ENCODE measurements at places on chromosomes 1 and 21.

DNA sequence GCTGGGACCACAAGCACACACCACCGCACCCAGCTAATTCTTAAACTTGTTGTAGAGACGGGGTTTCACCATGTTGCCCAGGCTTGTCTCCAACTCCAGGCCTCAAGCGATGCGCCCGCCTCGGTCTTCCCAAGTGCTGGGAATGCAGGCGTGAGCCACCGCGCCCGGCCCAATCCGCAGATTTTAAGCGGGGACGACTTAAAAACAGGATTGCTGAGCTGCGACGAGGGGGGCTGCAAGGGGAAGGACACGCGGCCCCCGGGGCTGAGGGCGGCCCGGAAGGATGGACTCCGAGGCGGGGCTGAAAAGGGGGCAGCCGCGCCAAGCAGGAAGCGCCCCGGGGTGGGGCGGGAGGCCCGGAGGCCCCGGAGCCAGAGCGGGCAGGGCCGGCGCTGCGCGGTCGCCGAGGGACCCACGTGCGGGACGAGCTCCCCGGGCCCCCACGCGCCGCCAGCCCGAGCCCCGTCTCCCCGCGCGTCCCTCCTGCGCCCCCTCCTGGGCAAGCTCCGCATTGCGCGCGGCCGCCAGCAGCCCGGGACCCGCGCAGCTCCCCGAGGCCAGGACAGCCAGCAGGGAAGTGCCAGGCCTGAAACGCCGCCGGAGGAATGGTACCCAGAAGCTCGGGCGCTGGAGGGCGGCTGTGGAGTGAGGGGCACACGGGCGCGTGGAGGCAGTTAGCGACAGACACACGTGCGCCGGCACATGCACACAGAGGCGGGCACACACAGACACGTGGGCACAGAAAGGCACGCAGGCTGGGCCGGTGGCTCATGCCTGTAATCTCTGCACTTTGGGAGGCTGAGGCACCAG lies 5.5 kb upstream of the PRKCZ start:
- DNase-seq: peak; percentile 78

- DNase-seq: no peak
Observed at GRCh38 chr1:60942896-60943638, 139.3 kb upstream of the NFIA start.

DNA sequence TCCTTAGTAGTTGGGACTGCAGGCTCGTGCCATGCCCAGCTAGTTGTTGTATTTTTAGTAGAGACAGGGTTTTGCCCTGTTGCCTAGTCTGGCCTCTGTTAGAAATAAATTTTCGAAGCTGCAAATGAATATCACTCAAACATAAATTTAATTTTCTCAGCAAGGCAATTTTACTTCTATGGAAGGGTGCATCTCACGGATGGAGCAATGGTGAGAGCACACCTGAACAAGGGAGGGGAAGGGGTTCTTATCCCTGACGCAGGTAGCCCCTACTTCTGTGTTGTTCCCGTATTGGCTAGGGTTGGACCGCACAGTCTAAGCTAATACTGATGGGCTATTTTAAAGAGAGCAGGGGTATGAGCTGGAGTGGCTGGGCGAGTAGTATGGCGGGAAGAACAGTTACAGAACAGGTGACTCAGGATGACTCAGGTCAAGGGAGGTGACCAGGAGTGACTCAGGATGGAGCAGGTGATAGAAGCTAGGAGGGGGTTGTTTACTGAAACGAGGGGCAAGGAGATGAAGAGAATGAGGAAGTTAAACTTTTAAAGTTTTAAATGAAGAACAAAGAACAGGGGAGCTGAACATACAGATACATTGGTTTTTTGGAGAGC lies 7.5 kb downstream of the MDM4 start:
- peak; percentile 52 for DNase-seq

DNA sequence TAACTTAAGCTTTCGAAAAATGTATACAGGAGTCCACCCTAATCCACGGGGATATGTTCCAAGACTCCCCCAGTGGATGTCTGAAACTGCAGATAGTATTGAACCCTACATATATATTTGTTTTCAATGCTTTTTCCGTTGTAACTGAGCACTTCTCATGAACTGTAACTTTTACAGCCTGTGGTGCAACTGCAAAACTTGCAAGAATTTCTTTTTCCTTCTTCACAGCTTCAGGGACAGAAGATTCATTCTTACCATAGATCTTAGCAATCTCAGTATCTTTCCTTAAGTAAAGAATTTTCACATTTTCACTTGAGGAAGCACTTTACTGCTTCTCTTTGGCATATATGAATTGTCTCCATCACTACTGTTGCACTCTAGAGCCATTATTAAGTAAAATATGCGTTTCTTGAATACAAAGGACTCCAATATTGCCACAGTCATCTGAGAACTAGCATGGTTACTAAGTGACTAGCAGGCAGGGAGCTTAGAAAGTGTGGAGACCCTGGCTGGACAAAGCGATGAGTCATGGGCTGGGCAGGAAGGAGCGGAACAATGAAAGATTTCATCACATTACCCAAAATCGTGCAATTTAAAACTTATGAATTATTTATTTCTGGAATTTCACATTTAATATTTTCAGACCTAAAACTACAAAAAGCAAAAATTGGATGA lies 14.1 kb downstream of the DPYD start:
- DNase-seq: no peak

DNA sequence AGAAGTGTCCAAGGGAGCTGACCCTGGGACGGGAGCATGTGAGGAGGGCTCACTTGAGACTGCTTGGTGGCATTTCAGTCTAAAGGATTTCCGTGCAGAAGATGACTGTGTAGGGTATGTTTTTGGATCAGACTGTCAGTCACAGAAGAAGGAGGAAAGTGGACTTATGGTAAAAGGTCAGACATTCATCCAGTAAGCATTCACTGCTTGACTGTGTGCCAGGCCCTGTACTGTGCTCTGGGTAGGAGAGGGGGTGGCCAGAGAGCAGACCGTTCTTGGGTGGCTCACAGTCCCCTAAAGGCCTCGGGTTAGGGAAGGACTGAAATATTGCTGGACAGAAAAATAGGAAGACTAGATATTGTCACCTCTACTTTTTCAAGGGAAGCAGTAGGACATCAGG lies 2.1 kb upstream of the SERINC2 start:
- DNase-seq: no peak

DNA sequence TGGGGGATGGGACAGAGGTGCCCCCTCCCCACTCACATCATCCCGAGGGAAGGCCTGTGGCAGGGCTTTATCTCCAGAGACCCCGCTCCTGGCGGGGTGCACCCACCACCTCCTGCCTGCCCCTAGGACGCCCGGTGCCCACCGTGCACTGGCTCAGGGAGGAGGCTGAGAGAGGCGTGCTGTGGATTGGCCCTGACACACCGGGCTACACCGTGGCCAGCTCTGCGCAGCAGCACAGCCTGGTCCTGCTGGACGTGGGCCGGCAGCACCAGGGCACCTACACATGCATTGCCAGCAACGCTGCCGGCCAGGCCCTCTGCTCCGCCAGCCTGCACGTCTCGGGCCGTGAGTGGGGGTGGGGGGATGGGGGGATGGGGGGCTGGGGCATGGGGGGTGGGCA lies 71.7 kb downstream of the TRIM11 start:
- DNase-seq: no peak

DNA sequence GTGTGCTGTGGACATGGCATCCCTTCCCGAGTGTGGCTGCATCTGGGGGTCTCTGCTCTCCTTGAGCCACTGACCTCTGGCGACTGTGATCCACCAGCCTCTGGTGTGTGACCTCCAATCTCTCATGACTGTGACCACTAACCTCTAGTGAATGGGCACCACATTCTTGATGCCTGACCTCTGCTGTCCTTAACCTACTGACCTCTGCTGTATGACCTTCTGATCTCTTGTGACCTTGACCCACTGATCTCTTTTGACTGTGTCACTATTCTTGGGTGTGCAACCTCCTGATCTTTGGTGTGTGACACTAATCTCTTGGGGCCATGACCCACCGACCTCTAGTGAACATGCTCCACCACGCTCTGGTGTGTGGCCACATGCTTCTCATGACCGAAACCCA lies 45.8 kb upstream of the KDM4A start:
- DNase-seq: no peak

- no peak for DNase-seq
Observed at GRCh38 chr1:220684890-220685289, 5.3 kb upstream of the C1orf115 start.

GRCh38 chr1:47215713-47216112 lies 16.3 kb downstream of the TAL1 start:
- DNase-seq: no peak

DNA sequence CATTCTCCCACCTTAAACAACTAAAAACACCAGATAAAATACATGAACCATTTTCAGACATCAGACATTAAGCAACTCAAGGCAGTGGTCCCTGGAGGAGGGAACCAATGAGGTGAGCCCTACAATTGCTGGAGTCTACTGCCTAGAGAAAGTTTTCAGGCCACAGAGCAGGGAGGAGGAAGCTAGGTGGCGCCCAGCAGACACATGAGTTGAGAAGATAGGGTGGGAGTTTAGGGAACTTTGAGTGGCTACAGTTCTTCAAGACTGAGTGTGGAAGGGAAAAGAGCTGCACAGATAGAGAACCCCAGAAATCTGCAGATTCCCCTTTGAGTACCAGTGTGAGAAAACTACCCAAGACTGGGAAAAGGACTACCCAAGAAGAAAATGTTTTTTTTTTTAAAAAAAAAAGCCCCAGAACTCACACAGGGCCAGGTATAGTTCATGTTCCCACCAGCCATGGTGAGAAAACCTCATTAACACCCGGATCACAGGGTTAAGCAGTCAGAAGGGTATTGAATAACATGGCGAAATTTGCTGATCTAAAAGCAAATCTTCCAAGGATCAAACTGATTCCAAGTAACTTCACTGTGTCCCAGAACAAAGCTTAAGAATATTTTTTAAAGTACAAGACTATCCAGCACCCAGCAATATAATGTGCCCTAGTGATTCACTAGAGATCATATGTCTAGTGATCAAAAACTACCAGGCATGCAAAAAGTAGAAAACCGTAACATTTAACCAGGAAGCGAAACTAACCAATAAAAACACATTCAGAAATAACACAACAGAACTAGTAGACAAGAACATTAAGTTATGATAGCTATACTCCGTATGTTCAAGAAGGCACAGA lies 12.0 kb downstream of the ALDH9A1 start:
- DNase-seq: peak; percentile 28

DNA sequence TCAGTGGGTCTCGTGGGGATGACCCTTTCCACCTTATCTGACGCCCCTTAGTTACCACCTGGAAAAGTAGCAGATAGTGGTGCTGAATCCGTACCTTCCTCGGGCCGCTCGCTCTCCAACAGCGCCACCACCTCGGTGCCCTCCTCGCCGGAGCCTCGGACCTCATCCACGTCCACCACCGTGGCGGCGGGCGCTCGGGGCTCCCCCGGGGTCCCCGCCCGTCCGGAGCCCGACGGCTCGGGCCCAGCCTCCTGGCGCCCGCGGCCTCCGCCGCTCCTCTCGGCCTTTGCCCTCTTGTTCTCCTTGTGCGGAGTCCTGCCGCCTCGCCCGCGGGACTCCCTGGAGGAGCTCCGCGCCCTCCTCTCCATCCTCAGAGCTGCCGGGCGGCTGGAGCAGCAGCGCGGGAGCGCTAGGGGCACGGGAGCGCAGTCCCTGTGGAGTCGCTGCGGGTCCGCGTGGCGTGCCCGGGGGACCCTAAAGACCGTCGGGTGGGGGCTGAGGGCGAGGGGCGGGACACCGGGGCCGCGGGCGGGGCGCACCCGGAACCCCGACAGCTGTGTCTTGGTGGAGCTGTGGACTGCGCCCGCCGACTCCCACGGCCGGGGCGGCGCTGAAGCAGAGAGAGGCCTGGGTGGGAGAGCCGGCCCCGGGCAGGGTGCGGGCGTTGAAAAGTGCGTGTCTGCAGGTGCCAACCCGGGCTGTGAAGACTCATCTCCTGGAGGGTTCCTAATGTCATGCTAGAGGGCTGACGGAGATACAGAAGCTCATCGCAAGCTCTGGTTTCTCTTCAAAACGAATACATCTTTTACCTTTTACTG lies at the start of gene NPHS2:
Gene NPHS2, minus strand, starts transcription at position 452 of the 818 bp plus-strand sequence. Its CDS starts 84 bp downstream, at position 368.
- no peak for DNase-seq

- peak; percentile 55 for DNase-seq
Observed at GRCh38 chr1:198601936-198602889, 36.6 kb upstream of the PTPRC start.

- no peak for DNase-seq
Observed at GRCh38 chr1:50447961-50448360, 24.7 kb upstream of the DMRTA2 start.

GRCh38 chr1:10319750-10320149 lies 79.1 kb upstream of the PGD start:
- no peak for DNase-seq

- DNase-seq: no peak
Observed at GRCh38 chr1:169928438-169929209, 34.9 kb upstream of the SCYL3 start.

GRCh38 chr1:26862781-26863684 lies at the start of gene SFN:
Gene SFN (plus strand): TSS chr1:26863149. CDS start chr1:26863213, 64 bp downstream.
- peak; percentile 77 for DNase-seq

DNA sequence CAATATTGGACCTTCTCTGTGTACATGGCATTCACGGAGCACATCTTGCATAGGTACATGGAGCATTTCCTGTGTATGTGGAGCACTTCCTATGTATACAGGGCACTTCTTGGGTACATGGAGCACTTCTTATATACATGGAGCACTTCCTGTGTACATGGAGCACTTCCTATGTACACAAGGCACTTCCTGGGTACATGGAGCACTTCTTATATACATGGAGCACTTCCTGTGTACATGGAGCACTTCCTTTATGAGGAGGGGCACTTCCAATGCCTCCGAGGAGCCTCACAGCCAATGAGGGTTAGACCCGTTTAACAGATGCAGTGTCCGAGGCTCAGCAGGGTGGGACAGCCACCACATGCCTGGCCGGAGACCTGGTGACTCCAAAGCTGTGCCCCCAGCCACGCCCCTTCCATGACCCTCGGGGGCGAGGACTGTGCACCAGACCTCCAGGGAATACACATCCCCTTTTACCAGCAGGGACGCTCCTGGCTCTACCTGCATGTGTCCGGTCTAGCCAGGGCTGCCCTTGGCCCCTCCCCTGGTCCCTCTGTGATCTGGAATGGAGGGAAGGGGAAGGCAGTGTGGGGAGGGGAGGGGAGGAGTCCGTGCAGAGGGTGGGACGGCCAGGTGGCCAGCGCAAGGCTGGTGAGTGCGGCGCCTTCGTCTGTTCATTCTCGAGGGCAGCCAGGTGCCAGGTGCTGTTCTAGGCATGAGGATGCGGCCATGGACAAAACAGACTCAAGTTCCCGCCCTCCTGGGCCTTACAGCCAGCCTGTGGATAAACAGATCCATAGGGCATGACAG lies 195.1 kb upstream of the TMEM51 start:
- no peak for DNase-seq

DNA sequence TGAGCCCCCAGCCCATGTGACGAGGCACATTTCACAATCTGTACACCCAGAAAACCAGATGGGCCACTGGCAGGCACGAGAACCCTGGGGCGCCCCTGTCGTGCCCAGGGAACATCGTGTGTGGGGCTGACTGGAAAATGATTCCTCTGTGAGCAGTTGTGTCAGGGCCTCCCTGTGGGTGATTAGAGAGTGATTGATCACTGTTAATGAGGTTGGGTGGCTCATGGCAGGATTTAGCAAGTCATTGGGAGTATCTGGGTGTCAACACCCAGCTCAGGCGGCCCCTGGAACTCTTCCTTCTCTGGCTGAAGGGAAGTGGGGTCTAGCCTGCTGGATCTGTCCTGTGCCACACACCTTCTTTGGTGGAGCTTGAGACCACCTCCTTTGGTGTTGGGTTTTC lies 5.7 kb downstream of the GRHL3 start:
- no peak for DNase-seq

All from activated CD8-positive, alpha-beta T cell treated with anti-CD3 and anti-CD28 coated beads for 36 hours (primary cell).